ENCODE measurements at places on chromosomes 12 and 14. TPM values are rescaled to one million over a fixed set of nuclear protein-coding genes. Genes with fewer than 3 reads are reported as not detected.
A peak's percentile ranks its signal among the peaks of the same experiment; 100 is the strongest.

The ADAM21 gene
- total RNA-seq = not detected

The HOXC6 gene
- total RNA-seq = not detected

- no peak overlapping the region for H3K27ac ChIP-seq
- no peaks in the 10 kb centered on the region for H3K4me1 ChIP-seq
- DNase-seq = peak; percentile 2
Measured at GRCh38 chr12:34400986-34401658, 378.8 kb downstream of the ALG10 start.

DNA sequence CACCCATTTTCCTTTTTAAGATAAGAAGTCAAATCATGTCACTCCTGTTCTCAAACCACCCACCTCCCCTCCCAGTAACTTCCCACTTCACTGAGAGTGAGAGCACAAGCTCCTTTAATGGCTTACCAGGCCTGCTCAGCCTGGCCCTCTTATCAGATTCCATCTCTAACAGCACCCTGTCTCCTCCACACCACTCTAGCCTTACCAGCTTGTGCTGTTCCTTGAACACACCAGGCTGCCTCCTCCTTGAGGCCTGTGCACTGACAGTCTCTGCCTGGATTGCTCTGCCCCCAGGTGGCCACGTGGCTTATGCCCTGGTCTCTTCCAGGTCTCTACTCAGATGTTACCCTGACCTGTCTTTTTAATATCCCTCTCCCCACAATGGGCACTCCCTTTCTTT, 40.1 kb upstream of the EVL start:
- H3K36me3 ChIP-seq = no peaks in the 10 kb centered on the region
- no peaks in the 10 kb centered on the region for H3K27me3 ChIP-seq
- H3K4me3 ChIP-seq = no peak overlapping the region
- peak; percentile 13 for DNase-seq

The AICDA gene
- not detected for total RNA-seq

- no peaks in the 10 kb centered on the region for H3K4me1 ChIP-seq
- H3K27ac ChIP-seq = no peak overlapping the region
- no peaks in the 10 kb centered on the region for H3K36me3 ChIP-seq
- DNase-seq = no peak
Measured at GRCh38 chr12:118617611-118618450, 241.5 kb downstream of the SUDS3 start.

DNA sequence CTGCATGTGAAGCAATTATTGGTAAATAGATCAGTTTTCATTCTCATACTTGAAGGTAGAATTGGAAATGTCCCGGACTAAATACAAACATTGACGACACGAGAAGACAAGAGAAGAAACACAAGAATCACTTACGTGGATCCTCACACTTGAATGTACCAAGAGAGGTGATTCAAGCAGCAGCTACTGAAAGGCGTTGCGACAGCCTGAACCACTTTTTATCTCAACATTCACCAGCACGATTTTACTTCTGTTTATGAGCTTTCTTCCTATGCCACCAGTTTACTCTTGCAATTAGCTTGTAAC, 3.6 kb upstream of the FZD10 start:
- peaks cover 3% of the 10 kb centered on the region for H3K4me1 ChIP-seq
- no peak overlapping the region for H3K4me3 ChIP-seq
- H3K27ac ChIP-seq = no peak overlapping the region
- no peaks in the 10 kb centered on the region for H3K36me3 ChIP-seq
- H3K27me3 ChIP-seq = peaks cover 16% of the 10 kb centered on the region

The FBLN5 gene
- 6.2 TPM for total RNA-seq

- no peak for DNase-seq
- H3K4me1 ChIP-seq = peaks cover 71% of the 10 kb centered on the region
- H3K36me3 ChIP-seq = peaks cover 96% of the 10 kb centered on the region
- no peaks in the 10 kb centered on the region for H3K27me3 ChIP-seq
- no peak overlapping the region for H3K4me3 ChIP-seq
Measured at GRCh38 chr12:21650997-21651396, 6.6 kb downstream of the LDHB start.

The ETFBKMT gene
- total RNA-seq = 0.37 TPM

Data from activated T-helper 2 cell treated with anti-CD3 and anti-CD28 coated beads, Interferon-gamma antibody, Interleukin-2, Interleukin-4, amounts not matched to agents 10 μg/mL and 5 μg/mL and 100 μg/mL, durations not matched to agents 14 hours and 24 hours and 36 hours (primary cell).